ENCODE measurements at places on chromosomes 12 and 14.

- no peak for ATAC-seq
Observed at GRCh38 chr12:39780411-39780912, 160.9 kb upstream of the ABCD2 start.

GRCh38 chr12:125129591-125130255 is 64.5 kb downstream of the AACS start:
- no peak for ATAC-seq

DNA sequence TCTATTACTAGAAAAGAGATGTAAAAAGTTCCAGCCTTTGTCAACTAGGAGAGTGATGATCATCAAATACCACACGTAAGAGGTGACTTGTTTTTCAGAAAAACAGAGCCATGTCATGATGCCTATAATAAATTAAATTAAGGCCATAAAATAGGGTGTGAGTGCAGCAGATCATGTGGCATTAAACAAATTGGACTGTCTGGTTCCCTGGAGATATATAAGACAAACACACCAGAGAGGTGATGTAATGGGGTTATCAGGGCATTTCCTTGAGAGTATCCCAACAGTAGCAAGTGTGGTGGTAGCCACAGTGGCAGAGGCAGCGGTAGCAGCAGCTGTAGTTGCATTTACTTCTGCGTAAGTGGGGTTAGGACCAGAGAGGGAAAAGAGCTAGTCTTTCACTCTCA is 14.6 kb upstream of the GALNT6 start:
- no peak for ATAC-seq

DNA sequence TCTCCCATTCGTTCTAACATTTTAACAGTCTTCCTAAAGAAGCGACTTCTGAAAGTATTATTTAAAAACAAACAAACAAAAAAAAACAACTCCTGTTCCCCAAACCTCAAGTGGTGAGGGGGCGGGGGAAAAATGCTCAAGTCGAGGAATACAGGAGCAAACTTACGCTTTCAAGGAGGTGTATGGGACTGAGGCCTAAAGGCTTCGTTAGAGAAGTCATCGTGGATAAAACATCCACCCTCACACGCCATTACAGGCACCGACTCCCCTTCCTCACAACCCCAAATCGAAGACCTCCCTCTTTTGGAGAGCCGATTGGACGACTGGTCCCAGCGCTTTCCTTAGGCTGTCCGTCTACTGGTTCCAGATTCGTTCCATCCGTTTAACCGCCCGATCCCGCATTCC is 693 bp downstream of the CBX5 start:
- ATAC-seq = no peak

GRCh38 chr14:88044776-88045446 is 40.0 kb downstream of the GPR65 start:
- ATAC-seq = peak; percentile 95

DNA sequence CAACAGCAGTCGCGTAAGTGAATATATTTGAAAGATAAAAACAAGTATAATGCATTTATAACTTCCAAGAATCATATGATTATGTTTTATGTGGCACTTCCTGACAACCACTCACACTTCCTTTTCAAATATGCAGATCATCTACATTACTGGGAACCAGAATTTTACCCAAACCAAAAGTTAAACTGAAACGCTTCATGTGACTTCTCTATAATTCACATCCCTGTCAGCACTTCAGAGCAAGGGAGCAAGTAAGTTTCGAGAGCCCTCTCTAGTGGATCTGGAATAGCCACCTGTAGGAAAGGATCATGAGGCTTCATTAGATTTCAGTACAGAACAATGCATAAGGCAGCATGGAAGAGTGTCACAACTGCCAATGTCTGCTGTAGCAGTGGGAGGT is 13.7 kb upstream of the ALX1 start:
- no peak for ATAC-seq

- ATAC-seq = no peak
Observed at GRCh38 chr12:69733638-69734037, 5.0 kb upstream of the RAB3IP start.

DNA sequence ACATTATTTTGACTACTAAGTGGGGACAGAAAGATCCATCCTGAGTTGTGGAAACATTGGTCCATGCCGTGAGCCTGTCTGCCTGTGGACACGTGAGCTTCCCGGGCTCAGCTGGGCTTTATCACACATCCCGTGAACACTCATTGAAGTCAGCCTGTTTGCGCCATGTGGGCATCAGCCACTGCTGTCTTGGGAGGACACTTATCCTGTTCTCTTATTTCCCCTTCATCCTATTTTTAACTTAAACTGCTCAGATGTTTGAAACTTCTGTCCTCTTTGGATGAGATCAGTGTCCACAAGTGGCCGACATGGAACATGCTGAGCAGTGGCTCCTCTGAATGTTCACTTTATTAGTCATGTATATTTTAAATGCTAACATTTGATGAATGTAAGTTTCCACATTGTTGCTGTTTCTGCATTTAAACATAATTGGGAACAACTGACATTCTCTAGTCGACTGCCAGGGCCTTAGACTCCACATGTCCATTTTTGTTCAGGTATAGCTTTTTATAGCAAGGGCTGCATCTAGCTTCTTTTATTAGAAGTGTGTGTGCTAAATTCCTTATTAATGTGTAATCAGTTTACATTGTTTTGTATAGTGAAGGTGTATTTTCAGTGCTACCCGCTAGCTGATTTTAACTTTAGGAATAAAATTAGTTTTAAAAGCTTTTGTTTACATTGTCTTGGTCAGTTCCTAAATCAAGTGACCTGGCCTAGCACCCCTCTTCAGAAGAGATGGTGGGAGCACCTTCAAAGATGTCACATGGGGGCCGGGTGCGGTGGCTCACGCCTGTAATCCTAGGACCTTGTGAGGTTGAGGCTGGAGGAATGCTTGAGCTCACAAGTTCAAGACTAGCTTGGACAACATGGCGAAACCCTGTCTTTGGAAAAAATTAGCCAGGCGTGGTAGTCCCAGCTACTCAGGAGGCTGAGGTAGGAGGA is 24.0 kb downstream of the RNF34 start:
- ATAC-seq = no peak

DNA sequence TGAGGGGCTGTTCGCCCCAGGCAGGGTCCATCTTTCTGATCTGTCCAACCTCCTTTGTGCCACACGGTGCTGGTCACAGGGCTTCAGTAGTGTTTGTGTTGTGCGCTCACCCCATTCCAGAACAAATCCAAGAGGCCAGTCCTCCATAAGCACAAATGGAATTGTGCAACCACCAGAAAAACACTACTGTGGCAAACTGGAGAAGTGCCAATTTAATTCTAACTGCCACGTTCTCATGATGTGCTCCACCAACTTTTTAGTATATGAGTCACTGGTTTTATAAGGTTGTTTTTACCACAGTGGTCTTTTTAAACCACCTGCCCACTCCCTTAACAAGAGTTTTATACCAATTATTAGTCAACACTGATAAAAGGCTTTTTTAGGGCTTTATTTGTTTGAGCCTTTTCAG is 380.2 kb downstream of the NAV3 start:
- no peak for ATAC-seq

DNA sequence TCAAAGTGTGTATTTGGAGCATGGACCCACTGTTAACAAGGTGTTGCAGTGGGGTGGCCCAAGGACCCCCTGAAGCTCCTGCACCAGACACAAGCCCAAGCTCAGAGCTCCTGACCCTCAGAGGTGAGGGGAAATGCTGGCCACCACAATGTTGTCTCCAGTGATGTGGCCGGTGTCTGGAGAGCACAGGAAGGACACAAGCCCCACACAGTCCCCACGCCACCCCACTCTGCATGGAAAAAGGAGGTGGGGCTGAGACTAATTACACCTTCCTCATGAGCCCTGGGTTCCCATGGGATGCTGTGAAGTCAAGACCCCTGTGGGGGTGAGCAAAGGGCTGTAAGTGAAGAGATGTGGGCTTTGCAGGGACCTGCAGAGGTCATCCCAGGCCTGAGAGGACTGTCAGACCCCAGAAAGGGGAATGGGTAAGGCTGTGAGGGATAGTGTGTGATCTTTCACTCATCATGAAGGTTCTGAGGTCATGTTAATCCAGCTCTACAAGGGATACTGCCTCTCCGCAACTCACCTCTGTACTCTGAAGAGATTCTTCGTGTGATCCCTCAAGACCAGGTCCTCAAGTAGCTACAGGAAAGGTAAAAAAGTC is 136.3 kb upstream of the DHRS4 start:
- no peak for ATAC-seq

- ATAC-seq = peak; percentile 56
Observed at GRCh38 chr12:93741659-93742109, 64.5 kb downstream of the CRADD start.

DNA sequence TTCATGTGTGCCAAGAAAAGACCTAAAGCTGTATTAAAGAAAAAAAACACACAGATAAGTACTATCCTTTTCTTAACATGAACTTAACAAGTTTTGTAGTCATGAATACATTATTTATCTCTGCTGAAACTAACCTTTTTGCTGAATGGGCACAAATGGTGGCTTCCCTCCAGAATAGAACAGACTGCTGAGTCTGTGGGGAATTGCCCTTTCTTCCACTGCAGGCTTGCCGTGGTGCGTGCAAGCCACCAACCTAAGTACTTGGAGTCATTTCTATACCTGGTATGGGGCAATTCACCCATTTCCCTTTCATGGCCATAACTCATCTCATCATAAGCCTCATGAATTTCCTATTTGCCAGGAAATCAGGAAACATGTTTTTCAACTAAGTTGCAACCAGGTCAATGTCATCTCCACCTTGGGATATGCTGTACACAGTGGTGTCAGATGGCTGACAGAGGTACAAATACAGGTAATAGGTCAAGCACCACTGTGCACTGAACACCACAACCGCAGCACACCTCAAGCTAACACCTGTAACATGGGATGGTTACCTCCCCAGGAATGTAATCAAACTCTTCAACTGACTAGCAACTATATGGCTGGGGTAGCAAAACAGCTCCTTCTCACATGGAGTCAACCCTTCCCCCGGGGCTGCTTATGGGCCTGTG is 49.9 kb downstream of the CATSPERB start:
- peak; percentile 95 for ATAC-seq

- ATAC-seq = peak; percentile 18
Observed at GRCh38 chr12:124938587-124938986, 24.1 kb upstream of the UBC start.

- no peak for ATAC-seq
Observed at GRCh38 chr12:91133871-91134270, 22.6 kb upstream of the LUM start.

DNA sequence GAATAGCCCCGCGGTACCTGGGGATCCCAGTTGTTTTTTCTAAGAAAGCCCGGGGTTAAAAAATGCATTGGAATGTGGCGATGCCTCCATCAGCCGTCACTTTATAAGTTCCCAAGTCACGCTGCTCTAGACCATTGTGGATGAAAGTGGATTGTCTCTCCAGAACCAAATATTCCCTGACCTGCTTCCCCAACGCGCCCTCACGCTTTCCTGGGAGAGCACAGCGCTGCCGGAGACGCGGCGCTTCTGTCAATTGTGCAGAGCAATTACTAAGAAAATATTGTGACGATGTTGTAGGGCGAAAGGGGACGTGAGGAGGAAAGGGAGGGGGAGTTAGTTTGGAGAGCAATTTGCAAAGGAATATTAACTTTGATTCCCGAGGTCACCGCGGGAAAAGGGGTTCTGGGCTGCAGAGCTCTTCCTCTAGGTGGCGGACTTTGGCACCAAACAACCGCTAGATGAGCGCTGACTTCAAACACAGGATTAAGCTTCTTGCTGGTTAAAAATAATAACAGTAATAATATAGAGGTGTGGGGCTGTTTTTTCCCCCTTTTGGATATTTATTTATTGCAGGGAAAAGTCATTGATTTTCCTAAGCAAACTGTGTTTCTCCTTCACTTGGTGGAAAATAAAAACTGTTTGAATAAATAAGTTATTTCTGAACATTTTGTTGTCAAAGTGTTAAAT is 9.6 kb upstream of the FOXG1 start:
- ATAC-seq = no peak

DNA sequence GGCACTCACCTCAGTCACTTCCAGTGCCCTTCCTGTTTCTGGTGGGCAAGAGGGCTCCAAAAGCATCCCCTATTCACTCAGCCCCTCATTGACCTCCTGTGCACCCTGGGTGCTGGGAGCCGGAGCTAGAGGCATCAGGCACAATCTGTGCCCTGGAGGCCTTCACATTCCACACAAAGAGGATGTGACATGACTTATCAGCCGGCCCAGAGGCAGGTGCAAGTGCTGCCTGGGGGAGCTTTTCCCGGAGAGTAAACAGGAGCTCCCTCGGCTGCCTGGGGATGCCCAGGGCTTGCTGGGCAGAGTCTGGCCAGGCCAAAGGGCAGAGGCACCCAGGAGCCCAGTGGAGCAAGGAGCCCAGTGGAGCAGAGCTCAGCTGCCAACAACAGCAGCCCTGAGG is 64.5 kb downstream of the BCL11B start:
- ATAC-seq = no peak

DNA sequence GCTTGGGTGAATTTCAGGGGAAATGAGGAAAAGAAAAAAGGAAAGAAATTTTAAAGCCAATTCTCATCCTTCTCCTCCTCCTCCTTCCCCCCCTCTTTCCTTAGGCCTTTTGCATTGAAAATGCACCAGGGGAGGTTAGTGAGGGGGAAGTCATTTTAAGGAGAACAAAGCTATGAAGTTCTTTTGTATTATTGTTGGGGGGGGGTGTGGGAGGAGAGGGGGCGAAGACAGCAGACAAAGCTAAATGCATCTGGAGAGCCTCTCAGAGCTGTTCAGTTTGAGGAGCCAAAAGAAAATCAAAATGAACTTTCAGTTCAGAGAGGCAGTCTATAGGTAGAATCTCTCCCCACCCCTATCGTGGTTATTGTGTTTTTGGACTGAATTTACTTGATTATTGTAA is 1.9 kb downstream of the HOXC4 start:
- ATAC-seq = no peak

GRCh38 chr14:76827696-76828296 is 1.6 kb downstream of the LRRC74A start:
- ATAC-seq = no peak

GRCh38 chr14:76236172-76237130 is 84.7 kb downstream of the GPATCH2L start:
- ATAC-seq = no peak

- peak; percentile 55 for ATAC-seq
Observed at GRCh38 chr12:53207042-53207441, at the start of gene ITGB7. Gene ITGB7 (minus strand): TSS chr12:53207251. CDS start chr12:53200443, 6,808 bp downstream.

DNA sequence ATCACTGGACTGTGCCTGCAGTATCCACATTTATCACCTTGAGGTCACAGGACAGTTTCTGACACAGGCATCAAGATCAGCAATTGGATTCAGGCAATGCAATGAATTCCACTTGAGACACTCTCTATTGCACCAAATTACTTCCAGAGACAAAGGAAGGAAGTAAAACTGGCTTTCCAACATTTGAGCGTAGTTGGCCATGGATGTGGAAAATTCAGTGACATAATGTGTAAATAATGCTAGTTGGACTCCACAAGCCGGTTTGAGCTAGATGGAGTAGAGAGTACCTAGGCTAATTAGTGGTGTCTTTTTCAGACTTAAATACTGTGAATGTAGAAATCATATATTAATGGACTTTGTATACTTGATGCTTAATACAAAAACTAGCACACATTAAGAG is 168.3 kb upstream of the SYT1 start:
- ATAC-seq = no peak

GRCh38 chr14:40447017-40447416 is 1014.8 kb upstream of the FBXO33 start:
- no peak for ATAC-seq

GRCh38 chr12:5014269-5014668 is 29.4 kb upstream of the KCNA5 start:
- no peak for ATAC-seq

Data from activated T-helper 17 cell treated with anti-CD3 and anti-CD28 coated beads, Interleukin-2, amount 50 U/mL, for 72 hours (primary cell).